HFFc6 (cell line): ENCODE measurements at places on chromosomes 3 and 15. TPM values are rescaled to one million over a fixed set of nuclear protein-coding genes. Genes with fewer than 3 reads are reported as not detected.

The PLSCR2 gene
- total RNA-seq = not detected in 3 replicates

The ERICH6 gene
- not detected in 3 replicates for total RNA-seq

The SPATA12 gene
- total RNA-seq = not detected in 3 replicates

The GHRL gene
- not detected in 3 replicates for total RNA-seq

The MKRN3 gene
- total RNA-seq = not detected in 3 replicates

The SUSD5 gene
- total RNA-seq = 0.21 to 0.35 TPM (median 0.28 TPM) in 3 replicates

The ABHD5 gene
- 16.3 to 24.8 TPM (median 16.9 TPM) in 3 replicates for total RNA-seq

The SLC33A1 gene
- total RNA-seq = 23.0 to 31.4 TPM (median 28.0 TPM) in 3 replicates

The P3H2 gene
- 38.6 and 39.3 TPM in 2 replicates for total RNA-seq

The LRRN1 gene
- not detected in 3 replicates for total RNA-seq

DNA sequence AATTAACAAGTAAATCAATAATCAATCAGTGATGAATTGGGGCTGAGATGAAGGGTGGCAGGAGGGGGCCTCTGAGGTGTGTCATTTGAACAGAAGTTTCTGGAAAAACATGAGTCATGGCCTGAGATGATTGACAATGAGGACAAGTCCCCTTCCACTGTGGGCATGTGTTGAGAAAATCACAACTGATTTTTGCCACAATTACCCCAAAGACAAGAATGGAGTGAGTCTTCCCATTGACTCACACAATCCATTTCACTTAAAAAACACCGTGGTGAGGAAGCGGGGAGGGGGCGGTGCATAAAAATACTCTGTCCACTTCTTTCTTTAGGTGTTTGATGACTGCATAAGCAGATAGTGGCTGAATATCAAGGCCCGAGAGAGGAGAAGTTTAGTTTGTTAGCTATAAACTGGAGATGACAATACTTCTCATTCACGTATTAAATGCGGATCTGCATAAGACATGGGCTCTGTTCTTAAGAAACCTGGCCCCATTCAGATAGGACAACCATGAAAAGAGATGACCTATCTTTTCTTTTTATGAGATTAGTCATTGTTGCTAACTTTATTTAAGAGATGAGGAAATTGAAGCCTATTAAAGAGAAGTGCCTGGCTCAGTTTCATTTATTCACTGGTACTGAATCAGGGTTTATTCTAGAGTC is 34.7 kb downstream of the SHC4 start:
- peaks cover 6% of the 10 kb centered on the region for H3K36me3 ChIP-seq
- DNase-seq = no peak
- no peak overlapping the region for H3K4me3 ChIP-seq
- peaks cover 2% of the 10 kb centered on the region; the same call in 1 of the 2 replicates for H3K27me3 ChIP-seq
- peak overlapping the region; percentile 48 for H3K27ac ChIP-seq

GRCh38 chr3:66344848-66345578 is 124.2 kb downstream of the SLC25A26 start:
- H3K4me1 ChIP-seq = peaks cover 19% of the 10 kb centered on the region
- no peak overlapping the region for H3K27ac ChIP-seq
- H3K27me3 ChIP-seq = peaks cover 1% of the 10 kb centered on the region
- peaks cover 11% of the 10 kb centered on the region; the same call in 1 of the 2 replicates for H3K36me3 ChIP-seq
- DNase-seq = no peak

GRCh38 chr15:92471288-92471687 is 77.6 kb downstream of the ST8SIA2 start:
- no peak overlapping the region for H3K4me3 ChIP-seq
- H3K36me3 ChIP-seq = no peaks in the 10 kb centered on the region
- no peak for DNase-seq
- H3K27me3 ChIP-seq = peaks cover 9% of the 10 kb centered on the region
- no peak overlapping the region for H3K27ac ChIP-seq
- H3K4me1 ChIP-seq = no peaks in the 10 kb centered on the region

GRCh38 chr3:155316426-155316825 is 22.9 kb upstream of the STRIT1 start:
- no peak for DNase-seq
- H3K27ac ChIP-seq = no peak overlapping the region
- no peak overlapping the region for H3K4me3 ChIP-seq
- H3K36me3 ChIP-seq = no peaks in the 10 kb centered on the region
- peaks cover 37% of the 10 kb centered on the region for H3K4me1 ChIP-seq

- H3K36me3 ChIP-seq = no peaks in the 10 kb centered on the region
- H3K27me3 ChIP-seq = no peaks in the 10 kb centered on the region
- H3K4me1 ChIP-seq = no peaks in the 10 kb centered on the region
- no peak for DNase-seq
- no peak overlapping the region for H3K27ac ChIP-seq
- H3K4me3 ChIP-seq = no peak overlapping the region
These were observed 242.0 kb upstream of the GOLGA6L4 start for GRCh38 chr15:83993591-83993990.

DNA sequence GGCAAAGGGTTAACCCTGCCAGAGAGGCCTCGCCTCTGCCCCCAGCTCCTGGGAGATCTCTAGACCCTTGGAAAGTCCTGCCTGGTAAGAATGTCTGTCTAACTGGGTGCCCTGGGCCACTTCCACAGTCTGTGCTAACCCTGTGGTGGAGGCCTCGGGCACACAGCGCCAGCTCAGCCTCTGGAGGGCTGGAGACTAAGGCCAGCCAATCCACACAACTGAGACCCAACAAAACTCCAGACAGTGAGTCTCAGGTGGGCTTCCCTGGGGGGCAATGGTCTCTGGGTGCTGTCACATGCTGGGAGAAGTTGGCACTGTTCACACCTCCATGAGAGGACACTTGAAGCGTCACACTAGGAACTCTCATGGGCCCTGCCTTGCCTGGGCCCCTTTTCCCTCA is 19.5 kb downstream of the ZXDC start:
- H3K4me1 ChIP-seq = no peaks in the 10 kb centered on the region
- peaks cover 38% of the 10 kb centered on the region for H3K36me3 ChIP-seq
- no peak for DNase-seq
- no peaks in the 10 kb centered on the region for H3K27me3 ChIP-seq

DNA sequence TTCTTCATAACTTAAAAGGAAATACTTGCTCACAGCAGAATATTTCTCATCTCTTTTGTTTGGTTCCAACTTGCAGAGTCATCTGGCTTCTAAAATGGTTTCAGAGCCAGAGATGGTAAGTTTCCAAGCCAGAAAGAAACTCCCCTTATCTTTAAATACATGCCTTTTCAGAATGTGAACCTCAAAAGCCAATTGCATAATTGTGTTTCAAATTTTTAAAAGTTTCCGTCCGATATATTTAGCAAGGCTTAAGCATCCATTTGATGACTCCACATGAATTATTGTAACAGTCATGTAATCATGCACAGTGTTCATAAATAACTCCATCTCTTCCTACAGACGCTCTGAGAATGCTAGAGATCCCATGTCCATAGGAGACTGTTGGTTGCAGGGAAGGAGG is 40.6 kb upstream of the C3orf80 start:
- H3K4me3 ChIP-seq = peak overlapping the region; percentile 19; the same call in 1 of the 2 replicates
- peaks cover 56% of the 10 kb centered on the region for H3K4me1 ChIP-seq
- peak; percentile 61 for DNase-seq
- no peaks in the 10 kb centered on the region for H3K36me3 ChIP-seq
- H3K27me3 ChIP-seq = no peaks in the 10 kb centered on the region; the same call in 1 of the 2 replicates
- peak overlapping the region; percentile 80 for H3K27ac ChIP-seq

DNA sequence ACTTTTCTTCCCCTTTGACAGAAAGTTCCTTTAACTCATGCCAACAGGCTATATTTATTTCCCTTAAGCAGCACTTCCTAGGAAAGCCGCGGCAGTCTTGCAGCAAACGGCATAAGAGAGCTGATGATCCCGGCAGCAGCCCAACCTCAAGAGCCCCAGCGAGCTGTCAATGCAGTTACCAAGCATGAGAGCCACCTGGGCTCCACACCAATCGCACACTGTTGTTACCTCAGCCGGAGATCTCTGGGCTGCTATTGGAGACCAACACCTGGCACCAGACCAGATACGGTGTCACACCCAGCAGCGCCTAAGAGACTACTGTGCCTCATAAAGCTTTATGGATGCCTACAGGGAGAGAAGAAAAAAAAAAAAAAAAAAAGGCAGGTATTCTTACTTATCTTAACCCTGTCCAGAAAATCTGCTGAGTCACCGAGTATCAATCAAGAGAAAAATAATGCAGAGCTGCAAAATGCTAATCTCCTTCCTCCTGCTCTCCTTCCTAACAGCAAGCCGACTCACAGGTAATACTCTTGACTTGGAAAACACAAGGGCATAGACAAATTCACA is 11.7 kb downstream of the ABCC5 start:
- no peak for DNase-seq
- 0 out of 2 replicates have a peak, but pooled peaks cover 1% of the 10 kb centered on the region for H3K27me3 ChIP-seq
- peaks cover 54% of the 10 kb centered on the region for H3K4me1 ChIP-seq
- peaks cover 19% of the 10 kb centered on the region for H3K36me3 ChIP-seq
- H3K27ac ChIP-seq = peak overlapping the region; percentile 37

- H3K36me3 ChIP-seq = peaks cover 8% of the 10 kb centered on the region; the same call in 1 of the 2 replicates
- no peak for DNase-seq
- no peaks in the 10 kb centered on the region for H3K4me1 ChIP-seq
- no peak overlapping the region for H3K27ac ChIP-seq
These were observed 44.0 kb downstream of the PCCB start for GRCh38 chr3:136294176-136294575.

DNA sequence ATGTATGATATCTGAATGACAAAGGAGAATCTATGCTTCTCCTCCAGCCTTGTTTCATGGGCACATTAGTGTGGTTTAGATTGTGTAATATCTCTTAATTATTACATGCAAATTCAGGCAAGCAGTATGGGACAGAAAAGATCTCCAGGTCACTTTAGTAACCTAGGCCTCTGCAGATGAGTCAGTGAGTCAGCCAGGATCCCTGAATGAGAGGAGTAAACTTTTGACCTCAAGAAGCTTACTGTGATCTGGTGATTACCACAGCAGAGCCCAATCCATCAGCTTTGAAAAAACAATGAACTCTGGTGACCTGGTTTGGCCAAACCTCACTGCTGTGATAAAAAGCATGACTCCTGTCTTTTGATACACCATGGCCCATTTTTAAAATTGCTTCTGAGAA is 107.8 kb downstream of the LRRN1 start:
- no peak for DNase-seq
- H3K27ac ChIP-seq = no peak overlapping the region
- H3K36me3 ChIP-seq = peaks cover 4% of the 10 kb centered on the region; the same call in 1 of the 2 replicates
- H3K4me1 ChIP-seq = no peaks in the 10 kb centered on the region
- H3K4me3 ChIP-seq = no peak overlapping the region

GRCh38 chr15:69035205-69035917 is 20.9 kb downstream of the NOX5 start:
- H3K4me3 ChIP-seq = no peak overlapping the region
- H3K36me3 ChIP-seq = no peaks in the 10 kb centered on the region
- peak; percentile 15 for DNase-seq
- H3K4me1 ChIP-seq = peaks cover 29% of the 10 kb centered on the region
- H3K27ac ChIP-seq = no peak overlapping the region

DNA sequence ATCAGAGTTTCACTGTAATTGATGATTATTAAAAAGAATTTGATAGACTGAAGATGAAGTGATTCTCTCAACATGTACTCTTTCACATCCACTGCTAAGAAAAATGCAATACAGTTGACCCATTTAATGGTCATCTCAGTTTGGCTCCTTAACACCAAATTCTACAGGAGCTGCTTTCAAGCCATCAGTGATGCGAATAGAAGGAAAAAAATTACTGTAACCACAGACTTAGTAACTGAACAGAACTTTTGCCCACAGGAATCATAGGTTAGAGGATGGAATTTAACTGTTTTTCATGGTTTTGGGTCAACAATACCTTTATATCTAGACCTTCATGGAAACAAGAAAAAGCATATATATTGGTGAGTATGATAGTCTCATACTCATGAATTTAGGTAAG is 633.5 kb downstream of the CADM2 start:
- no peak for DNase-seq
- no peak overlapping the region for H3K27ac ChIP-seq
- no peaks in the 10 kb centered on the region for H3K36me3 ChIP-seq
- H3K4me3 ChIP-seq = no peak overlapping the region

- DNase-seq = no peak
- H3K27me3 ChIP-seq = peaks cover 7% of the 10 kb centered on the region
- H3K4me3 ChIP-seq = no peak overlapping the region
- H3K27ac ChIP-seq = no peak overlapping the region
- peaks cover 19% of the 10 kb centered on the region for H3K36me3 ChIP-seq
These were observed 25.0 kb upstream of the MRPS22 start for GRCh38 chr3:139318826-139319225.

GRCh38 chr15:43056696-43057095 is 49.1 kb downstream of the UBR1 start:
- H3K4me3 ChIP-seq = no peak overlapping the region
- DNase-seq = no peak
- H3K4me1 ChIP-seq = no peaks in the 10 kb centered on the region
- H3K36me3 ChIP-seq = peaks cover 24% of the 10 kb centered on the region

GRCh38 chr3:184511741-184512140 is 49.8 kb upstream of the EPHB3 start:
- no peak overlapping the region for H3K27ac ChIP-seq
- peaks cover 48% of the 10 kb centered on the region for H3K27me3 ChIP-seq
- no peaks in the 10 kb centered on the region for H3K36me3 ChIP-seq
- H3K4me3 ChIP-seq = no peak overlapping the region
- no peak for DNase-seq

DNA sequence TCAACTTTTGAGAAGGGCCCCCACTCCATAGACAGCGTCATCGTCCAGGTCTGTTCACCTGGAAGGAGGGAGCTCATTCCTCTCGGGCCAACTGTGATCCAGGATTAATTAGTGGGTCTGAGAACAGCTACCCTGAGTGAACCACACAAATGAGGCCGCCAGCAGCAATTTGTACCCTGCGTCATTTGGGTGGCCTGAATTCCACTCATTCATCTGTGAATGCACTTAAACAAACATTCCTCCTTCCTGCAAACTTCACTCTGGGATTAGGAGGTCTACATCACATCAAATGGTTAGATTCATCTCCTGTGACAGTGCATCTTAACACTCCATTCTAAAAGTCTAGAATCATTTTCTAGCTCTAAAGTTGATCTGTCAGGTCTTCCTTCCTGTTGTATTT is 201.8 kb downstream of the GABRG3 start:
- no peak for DNase-seq
- peaks cover 4% of the 10 kb centered on the region; the same call in 1 of the 2 replicates for H3K27me3 ChIP-seq
- no peaks in the 10 kb centered on the region for H3K4me1 ChIP-seq
- no peak overlapping the region for H3K27ac ChIP-seq
- H3K4me3 ChIP-seq = no peak overlapping the region
- H3K36me3 ChIP-seq = no peaks in the 10 kb centered on the region

DNA sequence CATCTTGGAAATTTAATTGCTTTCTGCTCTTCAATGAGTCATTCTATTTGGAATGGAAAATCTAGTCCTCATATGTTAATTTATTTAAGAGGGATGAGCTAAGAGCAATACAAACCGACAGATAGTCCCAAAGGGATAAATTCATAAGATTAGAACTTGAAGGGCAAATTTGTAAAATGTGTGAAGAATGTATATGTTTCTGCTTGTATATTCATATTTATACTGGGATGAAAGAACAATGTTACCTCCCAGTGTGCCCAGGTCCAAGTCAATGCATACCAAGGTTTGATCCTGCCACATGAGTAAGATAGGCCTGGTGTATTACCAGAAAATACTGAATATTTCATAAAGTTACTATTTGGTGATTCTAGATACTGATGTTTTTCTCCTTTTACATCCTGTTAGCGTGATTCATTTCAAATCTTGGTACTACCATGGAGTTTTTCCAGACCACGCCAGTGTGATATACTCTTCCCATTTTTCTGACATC is 255.6 kb upstream of the SEMA6D start:
- 0 out of 2 replicates have a peak overlapping the region, but pooled peaks have one; percentile 2 for H3K4me3 ChIP-seq
- H3K36me3 ChIP-seq = peaks cover 13% of the 10 kb centered on the region
- no peaks in the 10 kb centered on the region for H3K27me3 ChIP-seq
